HAP-1 (cell line): ENCODE measurements at places on chromosomes 4 and X.
A peak's percentile ranks its signal among the peaks of the same experiment; 100 is the strongest.

DNA sequence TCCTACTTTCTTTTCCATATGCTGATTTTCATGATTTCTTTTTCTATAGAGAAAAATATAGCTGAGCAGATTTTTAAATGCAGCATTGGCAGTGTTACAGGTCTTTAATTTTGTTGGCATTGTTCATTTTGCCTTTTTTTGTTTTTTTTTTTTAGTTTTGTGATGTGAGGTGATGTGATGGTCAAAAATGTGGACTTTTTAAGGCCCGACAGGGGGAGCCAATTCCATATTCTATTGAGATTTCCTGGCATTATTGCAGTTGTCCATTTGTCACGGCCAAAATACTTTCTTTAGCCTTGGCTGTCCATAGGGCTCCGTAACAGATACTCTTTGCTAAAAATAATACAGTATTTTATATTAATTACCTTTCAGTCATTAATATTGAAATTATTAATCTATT lies 47.8 kb downstream of the SLIT2 start:
- DNase-seq = peak; percentile 53

- no peak for DNase-seq
These were observed 22.2 kb upstream of the HPGD start for GRCh38 chr4:174544496-174544895.

DNA sequence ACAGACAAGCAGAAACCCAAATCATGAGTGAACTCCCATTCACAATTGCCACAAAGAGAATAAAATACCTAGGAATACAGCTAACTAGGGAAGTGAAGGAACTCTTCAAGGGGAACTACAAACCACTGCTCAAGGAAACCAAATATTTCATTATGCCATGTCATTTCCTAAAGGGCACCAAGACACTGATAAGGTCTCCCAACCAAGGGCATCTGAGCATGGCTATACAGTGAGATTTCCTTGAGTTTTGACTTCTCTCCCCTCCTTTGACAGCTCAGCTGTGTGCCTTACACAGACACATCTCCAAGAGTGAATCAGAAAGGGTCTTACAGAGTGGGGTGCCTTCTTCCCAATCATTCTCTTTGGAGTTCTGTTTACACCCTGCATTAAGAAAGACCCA lies 40.4 kb downstream of the PCDH7 start:
- DNase-seq = no peak

DNA sequence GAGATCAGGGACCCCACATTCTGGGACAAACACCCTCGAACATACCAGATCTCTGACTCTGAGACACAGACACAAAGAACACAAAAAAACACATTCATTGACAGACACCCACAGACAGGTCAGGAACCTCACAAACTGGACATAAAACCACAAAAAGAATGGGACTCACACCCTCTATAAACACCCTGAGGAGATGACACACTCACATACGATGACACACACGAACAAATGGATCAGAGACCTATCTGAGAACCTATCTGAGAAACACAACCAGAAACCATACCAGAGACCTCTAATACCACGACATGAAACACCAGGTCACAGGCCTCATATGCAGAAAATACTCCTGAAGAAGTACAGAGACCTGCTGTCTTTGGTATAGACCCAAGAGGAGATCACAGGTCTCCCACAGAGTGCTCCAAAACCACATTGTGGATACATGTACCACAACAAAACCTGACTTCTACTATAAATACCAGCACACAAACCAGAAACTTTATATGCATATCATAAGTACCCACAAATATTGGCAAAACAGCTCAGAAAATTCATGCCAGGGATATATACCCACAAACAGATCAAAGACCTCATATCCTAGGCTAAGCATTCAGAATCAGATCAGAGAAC lies 19.5 kb downstream of the SUV39H1 start:
- DNase-seq = no peak

- peak; percentile 54 for DNase-seq
These were observed 121.7 kb upstream of the DIPK2B start for GRCh38 chrX:45322382-45322781.

GRCh38 chr4:59412739-59413138 lies 1787.4 kb upstream of the ADGRL3 start:
- no peak for DNase-seq

GRCh38 chr4:66681962-66682361 lies 863.3 kb downstream of the CENPC start:
- no peak for DNase-seq

GRCh38 chr4:25972366-25972765 lies 58.3 kb downstream of the SMIM20 start:
- DNase-seq = no peak

- DNase-seq = no peak
These were observed 53.0 kb downstream of the JADE3 start for GRCh38 chrX:46965125-46965758.
